IMR-90 (cell line): ENCODE measurements at places on chromosomes 1 and 21. TPM values are rescaled to one million over a fixed set of nuclear protein-coding genes. Genes with fewer than 3 reads are reported as not detected.

Gene FNDC10
- total RNA-seq: 0.28 and 0.36 TPM in 2 replicates

Gene HPCAL4
- total RNA-seq: not detected in 2 replicates

- no peak for DNase-seq
Measured at GRCh38 chr1:1228187-1228586, 3.6 kb downstream of the SDF4 start.

- no peak for DNase-seq
Measured at GRCh38 chr1:41914516-41914915, 4.2 kb downstream of the HIVEP3 start.

DNA sequence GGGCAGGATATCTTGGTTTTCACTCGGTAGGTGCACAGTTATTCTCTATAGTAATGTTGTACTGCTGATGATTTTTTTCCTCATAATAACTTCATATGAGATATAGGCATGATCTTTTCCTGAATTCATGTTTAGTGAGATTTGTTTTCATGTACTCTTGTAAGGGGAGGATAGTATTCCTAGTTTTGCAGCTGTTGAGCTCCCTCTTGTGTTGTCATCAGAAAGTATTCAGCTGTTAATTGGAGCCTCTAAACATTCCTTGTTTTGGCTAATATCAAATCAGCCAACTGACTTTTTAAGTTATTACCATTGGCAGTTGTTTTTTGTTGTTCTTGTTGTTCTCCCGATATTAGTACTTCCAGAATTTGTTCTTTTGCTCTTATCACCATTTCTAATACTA is 24.4 kb downstream of the OR10R2 start:
- DNase-seq: no peak
